ENCODE measurements at places on chromosomes 16 and 17. TPM values are rescaled to one million over a fixed set of nuclear protein-coding genes. Genes with fewer than 3 reads are reported as not detected.

- peaks cover 2% of the 10 kb centered on the region for H3K27me3 ChIP-seq
- H3K27ac ChIP-seq = no peak overlapping the region
- peaks cover 26% of the 10 kb centered on the region for H3K4me1 ChIP-seq
- H3K36me3 ChIP-seq = no peaks in the 10 kb centered on the region
Measured at GRCh38 chr17:75751676-75752404, 13.2 kb downstream of the GALK1 start.

SCO1 gene
- 23.7 TPM for total RNA-seq

DNA sequence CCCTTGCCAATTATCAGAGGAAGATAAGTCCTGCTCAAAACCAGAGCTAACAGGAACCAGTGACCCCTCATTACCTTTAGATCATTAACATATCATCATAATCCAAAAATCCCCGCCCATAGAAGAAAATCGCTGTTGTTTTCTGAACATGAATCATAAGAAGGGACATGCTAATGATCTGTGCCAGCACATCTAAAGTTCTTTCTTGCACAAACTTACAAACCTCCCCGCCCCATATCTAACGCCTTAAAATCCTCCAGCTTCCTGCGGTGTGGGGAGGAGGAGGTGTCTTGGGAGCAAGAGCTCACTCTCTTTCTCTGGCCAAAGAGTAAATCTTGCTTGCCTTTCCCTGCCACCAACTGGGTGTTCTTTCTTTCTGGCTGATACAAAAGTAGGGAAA is 78.3 kb downstream of the IRX3 start:
- DNase-seq = no peak
- no peaks in the 10 kb centered on the region for H3K36me3 ChIP-seq
- no peaks in the 10 kb centered on the region for H3K4me1 ChIP-seq
- no peaks in the 10 kb centered on the region for H3K27me3 ChIP-seq
- H3K4me3 ChIP-seq = no peak overlapping the region
- no peak overlapping the region for H3K27ac ChIP-seq

REXO5 gene
- 11.0 TPM for total RNA-seq

DNA sequence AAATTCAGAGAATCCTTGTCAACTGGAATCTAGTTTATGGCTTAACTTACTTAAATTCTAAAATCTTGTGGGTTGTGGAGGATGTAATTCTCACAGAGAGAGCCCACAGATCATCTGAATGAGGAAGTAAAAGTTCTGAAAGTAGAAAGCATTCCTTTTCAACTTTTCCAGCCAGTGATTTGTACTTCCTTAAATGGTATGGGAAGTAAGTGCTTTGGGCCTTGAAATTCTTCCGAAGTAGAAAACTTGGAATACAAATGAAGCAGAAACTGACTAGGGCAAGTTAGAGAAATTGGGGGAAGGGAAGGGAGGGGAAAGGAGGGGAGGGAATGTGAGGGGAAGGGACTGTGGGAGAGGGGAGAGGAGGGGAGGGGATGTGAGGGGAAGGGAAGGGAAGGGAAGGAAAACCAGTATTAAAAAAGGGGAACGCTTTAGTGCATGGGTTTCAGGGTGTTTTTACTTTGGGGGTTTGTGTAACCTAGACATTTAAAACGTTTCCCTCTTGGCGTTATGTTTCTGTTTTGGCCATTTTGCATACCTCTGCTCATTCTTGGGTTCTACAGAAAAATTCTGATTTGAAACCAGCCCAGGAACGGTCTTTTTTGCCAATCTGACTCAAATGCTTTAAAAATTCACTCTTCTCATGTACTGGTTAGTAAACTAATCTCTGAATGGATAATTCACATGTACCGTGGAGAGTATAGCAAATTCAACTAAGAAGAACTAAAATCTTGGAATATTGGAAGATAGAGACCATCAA is 15.5 kb upstream of the SNTB2 start:
- H3K27me3 ChIP-seq = no peaks in the 10 kb centered on the region
- no peak overlapping the region for H3K4me3 ChIP-seq
- H3K36me3 ChIP-seq = peaks cover 28% of the 10 kb centered on the region

DNA sequence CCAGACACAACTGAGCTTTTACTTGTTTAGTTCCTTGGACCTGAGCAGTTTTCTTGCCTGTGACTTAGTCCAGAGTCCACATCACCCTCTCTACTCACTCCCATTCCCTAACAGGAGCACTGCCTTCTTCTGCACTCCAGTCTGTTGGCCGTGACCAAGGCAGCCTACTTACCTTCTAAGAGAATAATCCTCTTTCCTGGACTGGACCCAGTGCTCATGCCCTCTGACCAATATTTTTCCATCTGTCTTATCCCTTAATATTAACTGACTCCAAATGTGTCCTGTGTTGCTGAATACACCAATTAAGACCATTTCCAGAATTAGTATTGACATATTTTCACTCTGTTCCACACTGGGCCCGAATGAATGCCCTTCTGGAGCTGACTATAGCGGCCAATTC is 681.0 kb upstream of the KIF2B start:
- no peak overlapping the region for H3K27ac ChIP-seq
- H3K27me3 ChIP-seq = no peaks in the 10 kb centered on the region
- no peaks in the 10 kb centered on the region for H3K36me3 ChIP-seq
- H3K4me3 ChIP-seq = no peak overlapping the region

SLC12A3 gene
- not detected for total RNA-seq

GRCh38 chr17:64332502-64332901 is 58.2 kb downstream of the PECAM1 start:
- H3K36me3 ChIP-seq = no peaks in the 10 kb centered on the region
- H3K4me1 ChIP-seq = peaks cover under 1% of the 10 kb centered on the region
- H3K4me3 ChIP-seq = no peak overlapping the region
- no peak overlapping the region for H3K27ac ChIP-seq
- H3K27me3 ChIP-seq = no peaks in the 10 kb centered on the region
- no peak for DNase-seq

GUCY2D gene
- not detected for total RNA-seq

NPIPA2 gene
- 2.0 TPM for total RNA-seq

DNA sequence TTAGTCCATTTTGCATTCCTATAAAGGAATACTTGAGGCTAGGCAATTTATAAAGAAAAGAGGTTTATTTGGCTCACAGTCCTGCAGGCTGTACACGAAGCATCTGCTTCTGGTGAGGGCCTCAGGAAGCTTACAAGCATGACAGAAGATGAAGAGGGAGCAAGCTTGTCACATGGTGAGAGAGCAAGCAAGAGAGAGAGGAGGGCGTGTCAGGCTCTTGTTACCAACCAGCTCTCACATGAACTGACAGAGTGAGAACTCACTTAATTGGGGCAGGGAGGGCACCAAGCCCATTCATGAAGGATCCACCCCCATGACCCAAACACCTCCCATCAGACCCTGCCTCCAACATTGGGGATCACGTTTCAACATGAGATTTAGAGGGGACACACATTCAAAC is 1.6 kb downstream of the CHCT1 start:
- no peak overlapping the region for H3K27ac ChIP-seq
- H3K27me3 ChIP-seq = peaks cover 6% of the 10 kb centered on the region
- no peaks in the 10 kb centered on the region for H3K36me3 ChIP-seq
- peaks cover 7% of the 10 kb centered on the region for H3K4me1 ChIP-seq
- no peak for DNase-seq

CCL5 gene
- 68.7 TPM for total RNA-seq

GRCh38 chr16:10225653-10226052 is 43.4 kb upstream of the GRIN2A start:
- H3K4me3 ChIP-seq = no peak overlapping the region
- no peak overlapping the region for H3K27ac ChIP-seq
- no peaks in the 10 kb centered on the region for H3K36me3 ChIP-seq
- DNase-seq = no peak
- H3K27me3 ChIP-seq = peaks cover 2% of the 10 kb centered on the region
- peaks cover 3% of the 10 kb centered on the region for H3K4me1 ChIP-seq

DNA sequence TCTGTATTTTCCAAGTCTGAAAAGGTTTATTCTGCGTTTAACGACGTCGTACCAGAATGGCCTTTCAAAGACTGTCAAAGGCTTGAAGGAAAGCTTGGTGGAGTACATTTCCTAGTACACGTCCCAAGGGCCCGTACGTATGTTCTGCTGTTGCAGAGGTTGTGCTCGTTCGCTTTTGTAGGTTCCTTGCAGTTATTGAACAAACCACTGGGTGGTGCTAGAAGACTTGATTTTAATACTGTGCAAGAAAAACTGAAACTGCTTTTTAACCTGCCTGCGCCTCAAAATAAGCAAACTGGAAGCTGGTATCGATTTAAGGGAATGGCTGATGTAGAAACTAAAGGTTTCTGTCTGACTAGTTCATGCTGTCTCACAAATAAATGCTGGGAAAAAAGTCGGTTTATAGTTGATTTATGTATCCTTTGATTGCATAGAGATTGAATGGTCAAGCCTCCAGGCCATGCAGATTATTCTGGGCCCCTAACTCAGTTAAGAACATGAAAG is 54.6 kb downstream of the USP10 start:
- H3K27ac ChIP-seq = peak overlapping the region; percentile 27
- peaks cover 75% of the 10 kb centered on the region for H3K4me1 ChIP-seq
- peaks cover 6% of the 10 kb centered on the region for H3K36me3 ChIP-seq

DNA sequence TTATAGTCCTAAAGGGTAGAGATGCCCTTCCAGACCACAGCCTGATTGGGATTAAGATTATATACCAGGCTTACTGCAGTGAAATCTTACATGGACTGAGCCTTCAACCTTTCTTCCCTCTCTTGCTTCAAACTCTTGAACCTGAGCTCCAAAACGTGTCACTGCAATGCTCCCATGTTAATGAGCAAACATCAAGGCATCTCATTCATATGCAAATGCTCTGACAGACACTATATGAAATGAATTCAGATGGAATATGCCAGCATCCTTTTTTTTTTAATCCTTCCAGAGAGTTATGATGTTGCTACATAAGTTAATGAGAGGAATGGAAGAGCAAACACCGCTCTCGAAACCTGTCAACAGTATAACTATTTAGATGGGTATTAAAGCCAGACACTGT is 611.9 kb upstream of the CDH11 start:
- H3K27ac ChIP-seq = no peak overlapping the region
- no peak overlapping the region for H3K4me3 ChIP-seq
- DNase-seq = no peak
- H3K36me3 ChIP-seq = no peaks in the 10 kb centered on the region

SCARF1 gene
- total RNA-seq = 0.87 TPM

- H3K4me1 ChIP-seq = no peaks in the 10 kb centered on the region
- no peaks in the 10 kb centered on the region for H3K27me3 ChIP-seq
- no peak overlapping the region for H3K27ac ChIP-seq
- DNase-seq = no peak
- no peak overlapping the region for H3K4me3 ChIP-seq
Measured at GRCh38 chr16:19239511-19240155, 45.9 kb upstream of the CLEC19A start.

C1QTNF1 gene
- not detected for total RNA-seq

DNA sequence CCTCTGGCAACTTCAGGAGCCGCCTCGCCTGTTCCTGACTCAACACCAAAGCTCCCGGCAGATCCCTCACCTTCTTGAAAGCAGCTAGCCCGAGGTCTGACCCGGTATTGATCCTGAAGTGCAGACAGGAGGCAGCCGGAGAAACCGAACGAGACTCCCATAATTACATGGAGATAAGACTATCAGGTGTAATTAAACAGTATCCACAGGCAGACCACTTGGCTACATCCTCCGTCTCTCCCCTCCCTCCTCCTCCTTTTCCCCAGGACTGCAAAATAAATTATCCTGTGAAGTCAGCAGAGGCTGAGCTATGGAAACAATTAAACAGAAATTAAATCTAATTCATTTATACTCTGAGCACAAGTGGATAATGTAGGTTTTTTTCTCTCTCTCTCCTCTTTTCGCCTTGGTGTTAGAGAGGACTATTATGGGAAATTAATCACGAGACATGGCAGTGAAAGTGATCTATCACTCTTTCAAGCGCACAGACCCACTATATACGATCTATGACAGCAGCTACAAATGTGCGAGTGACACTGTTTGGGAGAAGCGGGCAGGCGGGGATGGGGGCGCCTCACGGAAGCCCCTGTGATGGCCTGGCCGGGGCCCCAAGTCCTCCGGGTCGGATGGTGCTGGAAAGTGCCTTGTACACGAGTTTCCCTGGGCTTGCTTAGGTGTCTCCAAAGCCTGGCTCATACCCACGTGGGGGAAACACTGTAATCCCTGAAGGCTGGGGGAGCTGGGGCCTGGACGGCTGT is 92.8 kb downstream of the RBFOX3 start:
- no peak for DNase-seq
- H3K4me3 ChIP-seq = no peak overlapping the region
- no peaks in the 10 kb centered on the region for H3K36me3 ChIP-seq
- no peaks in the 10 kb centered on the region for H3K4me1 ChIP-seq

DNA sequence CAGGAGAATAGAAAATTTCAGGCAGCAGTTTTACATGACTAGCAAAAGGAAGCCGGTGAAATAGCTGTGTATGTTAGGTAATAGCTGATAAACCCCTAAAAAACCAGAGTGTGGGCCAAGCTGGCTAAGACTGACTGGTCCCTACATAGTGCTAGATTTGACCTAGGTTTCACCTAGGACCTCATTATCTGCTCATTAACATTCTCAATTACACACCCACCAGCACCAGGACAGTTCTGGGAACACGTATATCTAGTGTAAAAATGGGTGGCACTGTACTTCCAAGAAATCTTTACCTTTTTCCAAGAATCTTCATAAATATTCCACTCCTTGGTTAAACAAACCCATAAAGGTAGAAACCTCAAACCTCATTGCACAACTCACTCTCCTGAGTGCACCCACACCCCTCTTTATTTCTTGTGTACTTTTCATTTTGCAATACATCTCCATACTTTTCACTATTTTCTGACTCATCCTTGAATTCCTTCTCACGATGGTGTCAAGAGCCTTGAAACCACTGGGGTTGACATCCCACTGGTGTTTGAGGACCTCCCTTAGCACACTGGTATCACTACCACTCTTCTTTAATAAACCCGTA is 262.7 kb upstream of the KCNJ16 start:
- H3K27ac ChIP-seq = no peak overlapping the region
- no peak for DNase-seq
- no peaks in the 10 kb centered on the region for H3K27me3 ChIP-seq
- no peak overlapping the region for H3K4me3 ChIP-seq
- H3K4me1 ChIP-seq = no peaks in the 10 kb centered on the region

MYADML2 gene
- not detected for total RNA-seq

GDPD3 gene
- total RNA-seq = 11.8 TPM

DNA sequence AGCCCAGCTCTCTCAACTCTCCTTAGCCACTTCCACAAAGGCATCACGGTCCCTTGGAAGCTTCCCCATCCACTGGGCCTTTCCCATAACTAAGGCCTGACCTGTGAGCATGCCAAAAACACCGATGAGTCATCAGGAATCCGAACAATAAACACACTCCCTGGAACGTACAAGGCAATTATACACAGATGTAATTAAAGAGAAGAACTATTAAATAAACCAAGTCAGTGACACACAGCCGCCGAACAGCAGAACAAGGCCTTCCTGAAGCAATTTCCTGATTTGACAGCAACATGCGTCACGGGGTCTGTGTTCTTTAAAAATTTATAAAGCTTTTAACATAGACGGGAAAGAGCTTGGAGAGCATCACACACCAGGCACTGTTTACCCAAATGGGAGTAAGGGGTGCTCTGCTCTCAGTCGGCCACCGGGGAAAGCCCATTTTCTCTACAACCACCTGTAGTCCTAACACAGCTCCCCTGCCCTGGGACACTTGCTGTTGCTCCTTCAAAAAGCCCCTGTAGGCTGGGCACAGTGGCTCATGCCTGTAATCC is 29.4 kb downstream of the COG7 start:
- DNase-seq = no peak
- no peaks in the 10 kb centered on the region for H3K27me3 ChIP-seq
- no peak overlapping the region for H3K4me3 ChIP-seq
- no peak overlapping the region for H3K27ac ChIP-seq
- peaks cover 13% of the 10 kb centered on the region for H3K36me3 ChIP-seq

GRCh38 chr17:58756246-58757161 is 850 bp downstream of the PPM1E start:
- H3K27me3 ChIP-seq = peaks cover 75% of the 10 kb centered on the region
- H3K27ac ChIP-seq = no peak overlapping the region
- peak overlapping the region; percentile 79 for H3K4me3 ChIP-seq
- peaks cover 11% of the 10 kb centered on the region for H3K4me1 ChIP-seq
- H3K36me3 ChIP-seq = peaks cover 2% of the 10 kb centered on the region

CPNE7 gene
- 5.1 TPM for total RNA-seq
